ENCODE measurements at places on chromosomes 4 and X.

DNA sequence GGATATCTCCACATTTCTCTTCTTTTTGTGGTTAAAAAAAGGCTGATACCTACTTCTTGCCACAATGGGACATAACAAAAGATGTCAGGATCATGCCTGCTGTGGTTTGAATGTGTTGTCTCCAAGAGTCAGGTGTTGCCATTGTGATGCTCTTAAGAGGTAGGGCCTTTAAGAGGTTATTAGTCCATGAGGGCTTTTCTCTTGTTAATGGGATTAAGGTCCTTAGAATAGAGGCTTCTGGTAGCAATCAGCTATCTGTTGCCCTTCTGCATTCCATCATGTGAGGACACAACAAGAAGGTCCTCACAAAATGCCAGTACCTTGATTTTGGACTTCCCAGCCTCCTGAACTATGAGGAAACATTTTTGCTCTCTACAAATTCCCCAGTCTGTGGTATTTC is 191.4 kb downstream of the GBA3 start:
- DNase-seq, result no peak

- DNase-seq, result no peak
These were observed 170.0 kb downstream of the RELL1 start for GRCh38 chr4:37516057-37516775.

- DNase-seq, result peak; percentile 21
These were observed 84.6 kb downstream of the RELL1 start for GRCh38 chr4:37601531-37601930.

- DNase-seq, result no peak
These were observed 30.7 kb downstream of the HS3ST1 start for GRCh38 chr4:11397819-11398610.

DNA sequence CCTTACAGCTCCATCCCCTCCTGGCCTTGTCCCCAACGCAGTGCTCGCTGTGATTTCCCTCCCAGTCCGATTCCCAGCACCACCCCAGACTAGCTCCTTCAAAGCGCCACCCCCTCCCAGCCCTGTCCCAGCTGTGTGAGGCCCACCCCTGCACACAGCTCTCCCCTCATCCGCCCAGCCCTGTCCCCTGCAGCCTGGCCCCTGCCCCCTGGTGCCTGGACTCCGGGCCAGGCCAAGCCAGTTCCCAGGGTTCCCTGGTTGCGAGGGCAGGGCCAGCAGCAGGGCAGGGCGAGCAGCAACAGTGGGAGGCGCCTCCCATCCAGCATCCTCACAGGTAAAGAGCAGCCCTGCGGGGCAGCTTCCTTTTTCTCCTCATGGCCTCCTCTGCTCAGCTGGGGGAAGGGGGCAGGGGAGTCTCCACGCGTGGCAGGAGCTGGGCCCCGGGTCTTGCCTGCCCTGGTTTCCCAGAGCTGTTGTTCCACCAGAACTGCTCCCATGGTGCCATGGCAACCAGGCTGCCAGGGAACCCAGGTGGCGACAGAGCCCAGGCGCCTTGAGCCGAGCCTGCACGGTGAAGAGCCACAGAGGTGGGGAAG is 24.8 kb downstream of the IQSEC2 start:
- no peak for DNase-seq

- peak; percentile 14 for DNase-seq
These were observed 21.2 kb upstream of the SLC25A31 start for GRCh38 chr4:127708985-127709384.

DNA sequence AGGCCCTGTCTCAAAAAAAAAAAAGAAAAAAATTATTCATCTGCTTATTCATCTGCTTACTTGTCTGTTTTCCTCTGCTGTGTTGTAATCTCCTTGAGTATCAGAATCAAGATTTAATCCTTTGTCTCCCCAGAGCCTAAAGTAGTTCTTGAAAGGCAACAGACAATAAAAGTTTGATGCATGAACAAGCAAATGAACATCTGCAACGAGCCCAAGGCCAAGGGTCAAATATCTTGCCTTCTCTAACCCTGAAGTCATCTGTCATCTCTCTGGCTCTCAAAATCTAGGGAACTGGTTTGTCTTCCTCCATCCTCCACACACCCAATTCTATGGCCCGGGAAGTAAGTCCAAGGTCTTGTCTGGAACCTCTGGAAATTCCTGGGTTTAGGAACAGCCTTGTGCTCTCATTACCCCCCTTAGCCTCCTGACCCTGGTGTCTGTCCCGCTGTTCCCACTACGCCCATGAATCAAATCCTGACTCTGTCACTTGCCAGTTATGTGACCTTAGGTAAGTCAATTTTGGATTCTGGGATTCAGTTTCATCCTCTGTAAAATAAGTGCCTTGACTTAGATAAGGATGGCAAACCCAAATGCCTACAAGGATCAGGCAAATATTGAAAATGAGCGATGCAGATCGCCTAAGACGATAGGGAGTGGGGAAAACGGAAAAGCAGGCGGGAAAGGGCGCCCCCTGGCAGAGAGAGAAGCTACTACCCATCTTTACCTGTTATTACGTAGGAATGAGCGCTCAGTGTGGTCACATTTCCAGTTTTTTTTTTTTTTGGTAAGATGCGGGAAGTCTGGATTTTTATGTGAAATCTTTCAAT is 102.7 kb upstream of the DHX15 start:
- DNase-seq, result peak; percentile 40

DNA sequence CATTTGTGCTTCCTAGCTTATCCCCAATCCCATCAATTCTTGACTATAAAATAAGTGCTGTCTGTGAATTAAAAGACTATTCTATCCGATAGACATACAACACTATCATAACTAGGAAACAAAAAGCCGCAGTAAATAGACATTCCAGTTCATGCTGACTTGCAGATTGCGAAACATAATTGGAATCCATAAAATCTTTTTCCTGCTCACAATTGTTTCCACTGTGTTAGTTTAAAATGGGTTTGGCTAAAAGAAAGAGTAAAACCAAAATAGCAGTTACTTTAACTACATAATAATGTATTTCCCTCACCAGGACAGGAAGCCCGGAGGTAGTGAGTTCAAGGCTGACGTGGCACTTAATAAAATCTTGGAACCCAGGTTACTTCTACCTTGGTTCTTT is 17.2 kb downstream of the SMIM31 start:
- DNase-seq, result no peak

GRCh38 chrX:3450881-3451570 is 104.6 kb upstream of the MXRA5 start:
- no peak for DNase-seq

GRCh38 chr4:124262211-124263179 is 450.0 kb downstream of the ANKRD50 start:
- peak; percentile 81 for DNase-seq

- no peak for DNase-seq
These were observed 74.2 kb downstream of the PRKX start for GRCh38 chrX:3639236-3639635.

DNA sequence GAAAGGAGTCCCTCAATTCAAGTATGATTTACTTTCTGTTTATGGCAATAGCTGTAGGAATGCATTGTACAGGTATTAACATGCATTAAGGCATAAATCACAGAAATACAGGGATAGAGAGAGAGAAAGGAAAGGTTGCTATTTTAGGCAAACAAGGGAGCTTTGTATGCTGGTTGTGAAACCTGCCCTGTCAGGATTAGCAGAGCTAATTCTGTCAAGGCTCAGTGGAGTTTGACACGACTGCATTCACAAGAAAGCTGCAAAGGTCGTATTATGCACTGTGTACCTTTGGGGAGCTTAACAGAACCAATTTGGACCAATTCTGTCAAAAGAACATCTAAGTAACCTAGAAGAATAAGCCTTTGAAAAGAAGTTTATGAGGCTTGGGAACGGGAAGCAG is 239.3 kb downstream of the GRIA2 start:
- no peak for DNase-seq

DNA sequence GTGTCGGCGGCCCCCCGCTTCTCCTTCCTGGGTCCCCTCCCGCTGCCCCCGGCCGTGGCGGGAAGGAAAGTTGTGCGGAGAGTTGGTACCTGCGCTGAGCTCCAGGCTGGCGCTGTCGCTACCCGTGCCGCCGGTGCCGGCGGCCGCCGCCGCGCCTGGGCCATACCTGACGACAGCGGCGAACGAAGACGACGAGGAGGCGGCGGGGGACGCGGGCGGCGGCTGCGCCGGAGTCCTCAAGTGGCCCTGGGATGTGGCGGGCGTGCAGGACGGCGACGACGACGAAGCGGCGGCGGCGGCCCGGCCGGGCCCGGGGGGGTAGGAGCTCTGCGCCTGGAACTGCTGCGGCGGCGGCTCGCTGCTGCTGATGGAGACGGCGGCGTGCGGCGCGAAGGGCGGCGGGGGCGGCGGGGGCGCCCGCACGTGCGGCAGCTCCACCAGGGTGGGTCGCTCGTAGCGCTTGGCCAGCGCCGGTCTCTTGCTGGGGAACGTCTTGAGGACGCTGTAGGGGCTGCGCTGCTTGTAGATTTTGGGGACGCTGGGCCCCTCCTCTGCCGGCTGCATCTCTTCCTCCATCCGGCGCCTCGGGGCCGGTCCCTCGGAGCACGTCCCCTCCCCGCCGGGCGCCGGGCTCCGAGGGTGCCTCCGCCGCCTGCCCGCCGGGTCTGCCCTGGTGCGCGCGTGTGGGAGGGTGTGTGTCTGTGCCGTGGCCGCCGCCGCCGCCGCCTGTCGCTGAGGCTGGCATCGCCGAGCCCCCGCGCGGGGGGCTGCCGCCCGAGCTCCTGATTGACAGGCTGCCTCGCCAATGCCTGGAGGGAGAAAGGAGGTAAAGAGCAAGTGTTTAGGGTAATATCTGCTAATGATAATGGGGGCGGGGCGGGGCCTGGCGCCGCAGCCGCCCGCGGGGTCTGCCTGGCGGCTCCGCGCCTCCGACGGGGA is 618 bp downstream of the BEND4 start:
- DNase-seq, result peak; percentile 45

DNA sequence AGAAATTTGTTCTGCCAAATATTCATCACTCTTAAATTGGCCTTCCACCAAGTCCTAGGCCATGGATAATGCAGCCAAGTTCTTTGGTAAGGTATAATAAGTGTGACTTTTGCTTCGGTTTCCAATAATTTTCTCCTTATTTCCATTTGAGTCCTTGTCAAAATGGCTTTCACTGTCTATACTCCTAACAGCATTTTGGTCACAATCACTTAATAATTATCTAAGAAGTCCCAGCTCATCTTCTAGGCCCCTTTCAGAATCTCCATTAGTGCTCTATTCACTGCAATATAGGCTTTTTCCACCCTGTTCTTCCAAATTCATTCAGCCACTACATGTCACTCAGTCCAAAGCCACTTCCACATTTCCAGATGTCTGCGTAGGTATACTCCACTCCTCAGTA is 51.0 kb upstream of the SPIN4 start:
- DNase-seq, result no peak

- DNase-seq, result no peak
These were observed 44.5 kb upstream of the IL21 start for GRCh38 chr4:122665161-122665929.

DNA sequence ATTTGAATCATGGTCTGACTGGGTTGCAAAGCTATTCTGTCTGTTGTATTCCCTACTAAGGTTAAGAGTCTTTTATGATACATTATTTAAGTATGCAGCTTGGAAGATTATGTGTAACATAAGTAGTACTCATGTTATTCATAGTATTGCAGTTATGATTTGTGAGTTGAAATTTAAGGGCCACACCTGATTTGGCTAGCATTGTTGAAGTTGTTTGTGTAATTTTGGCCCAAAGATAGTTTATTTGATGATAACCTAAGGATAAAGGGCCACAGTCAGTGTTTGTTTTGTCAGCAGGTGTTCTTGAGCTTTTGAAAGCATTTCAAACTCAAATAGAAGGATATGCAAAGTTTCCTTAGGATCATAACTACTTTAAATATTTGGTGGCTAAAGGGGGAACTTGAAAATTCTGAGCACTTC is 38.9 kb downstream of the NUDT9 start:
- DNase-seq, result no peak

DNA sequence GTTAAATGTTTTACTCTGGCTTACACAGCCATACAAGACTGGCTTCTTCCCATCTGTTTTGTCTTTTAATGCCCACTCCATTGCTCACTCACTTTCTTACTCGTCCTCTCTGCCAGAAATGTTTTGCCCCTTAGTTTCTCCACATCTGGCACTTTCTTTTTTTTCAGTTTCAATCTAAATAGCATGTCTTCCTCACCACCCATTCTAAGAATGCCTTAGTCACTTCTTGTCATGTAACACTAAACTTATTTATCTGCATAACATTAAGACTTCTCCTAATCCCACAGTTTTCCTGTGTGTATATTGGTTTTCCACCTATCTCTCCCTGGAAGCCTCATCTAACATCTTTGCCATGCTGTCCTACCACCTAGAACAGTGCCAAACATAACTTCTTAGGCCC is 119.3 kb downstream of the ADAMTS3 start:
- DNase-seq, result no peak

GRCh38 chr4:143291314-143291713 is 45.4 kb upstream of the GAB1 start:
- no peak for DNase-seq

DNA sequence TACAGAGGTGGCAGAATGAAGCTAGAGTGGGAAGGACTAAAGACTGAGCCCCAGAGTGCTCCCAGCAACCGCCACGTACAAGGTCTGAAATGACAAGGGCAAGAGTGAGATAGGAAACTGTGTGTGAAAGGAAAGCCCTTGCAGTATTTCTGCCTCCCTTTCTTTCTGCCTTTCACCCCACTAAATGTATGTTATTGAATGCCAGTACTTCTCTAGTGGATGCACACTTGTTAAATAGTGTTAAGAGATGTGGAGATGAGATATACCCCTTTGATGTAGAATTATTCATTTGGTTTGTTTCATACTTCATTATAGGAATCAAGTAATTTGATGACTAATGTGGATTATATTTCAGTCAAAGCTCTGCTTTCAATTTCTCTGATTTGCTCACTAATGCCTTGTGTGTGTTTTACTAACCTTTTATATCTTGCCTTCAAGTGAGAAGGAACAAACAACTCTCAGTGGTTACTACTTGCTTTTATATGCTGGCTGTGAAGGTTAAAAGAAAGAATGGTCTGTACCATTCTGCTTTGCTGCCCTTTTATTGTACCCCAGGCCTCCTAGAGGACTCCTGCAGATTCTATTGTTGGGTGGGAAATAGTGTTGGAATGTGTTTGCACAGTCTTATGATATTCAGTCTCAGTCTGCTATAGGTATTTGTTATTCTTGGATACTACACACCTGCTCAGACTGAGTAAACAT is 8.0 kb upstream of the ANXA3 start:
- no peak for DNase-seq

DNA sequence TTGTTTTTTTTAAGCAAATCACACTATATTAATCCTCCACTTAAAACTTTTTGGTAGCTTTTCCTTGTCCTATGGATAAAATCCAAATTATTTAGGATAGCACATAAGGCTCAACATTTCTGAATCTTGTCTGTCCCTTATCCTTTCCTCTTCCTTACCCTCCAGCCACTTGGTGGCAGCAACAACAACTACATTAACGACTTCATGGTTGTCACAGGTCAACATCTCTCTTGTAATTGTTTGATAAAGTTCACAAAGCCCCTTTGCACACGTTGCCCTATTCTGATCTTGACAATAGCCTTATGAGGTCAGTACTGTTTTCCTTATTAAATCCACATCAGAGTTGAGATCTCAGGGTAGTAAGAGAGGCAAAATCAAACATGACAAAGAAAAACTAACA is 269.0 kb upstream of the PABPC4L start:
- no peak for DNase-seq
